ENCODE measurements at places on chromosomes 5 and 9.

- DNase-seq: no peak
These were observed 23.8 kb upstream of the COL5A1 start for GRCh38 chr9:134617836-134618162.

- DNase-seq: no peak
These were observed 7.4 kb upstream of the DAPK1 start for GRCh38 chr9:87490225-87490624.

DNA sequence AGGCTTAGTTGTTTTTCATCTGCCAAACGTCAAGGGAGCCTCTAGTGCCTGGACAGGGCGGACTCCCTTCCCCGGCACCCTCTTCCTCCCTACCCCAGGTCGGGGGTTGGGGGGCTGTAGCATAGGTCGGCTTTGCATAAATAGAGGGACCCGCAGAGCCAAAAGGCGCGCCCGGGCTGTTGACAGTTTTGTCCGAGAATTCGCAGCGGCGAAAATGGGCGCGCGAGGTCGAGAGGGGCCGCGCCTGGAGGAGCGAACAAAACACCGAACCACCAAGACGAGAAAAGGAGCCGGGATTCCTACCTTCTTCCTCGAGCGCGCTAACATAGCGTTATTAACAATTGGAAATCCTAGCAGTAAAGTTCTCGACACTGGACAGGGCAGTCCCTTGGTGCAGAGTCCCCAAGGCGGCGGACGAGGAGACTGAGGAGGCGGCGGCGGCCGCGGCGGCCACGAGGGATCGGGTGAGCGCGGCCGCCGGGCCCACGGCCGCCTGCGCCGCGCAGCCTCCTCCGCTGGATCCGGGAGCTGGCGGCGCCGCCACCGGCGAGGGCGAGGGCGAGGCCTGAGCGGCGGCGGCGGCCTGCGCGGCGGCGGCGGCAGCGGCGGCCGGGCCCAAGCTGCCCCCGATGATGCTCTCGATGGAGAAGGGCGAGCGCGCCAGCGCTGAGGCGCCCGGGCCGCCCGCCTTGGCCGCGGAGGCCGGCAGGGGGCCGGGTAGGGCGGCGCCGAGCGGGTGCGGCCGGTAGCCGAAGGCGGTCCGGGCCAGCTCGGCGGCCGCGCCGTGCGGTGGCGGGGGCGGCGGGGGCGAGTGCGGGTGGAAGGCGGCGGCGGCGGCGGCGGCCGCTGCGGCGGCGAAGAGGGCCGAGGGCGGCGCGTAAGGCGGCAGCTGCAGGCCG is 1.7 kb downstream of the FOXD1 start:
- no peak for DNase-seq

DNA sequence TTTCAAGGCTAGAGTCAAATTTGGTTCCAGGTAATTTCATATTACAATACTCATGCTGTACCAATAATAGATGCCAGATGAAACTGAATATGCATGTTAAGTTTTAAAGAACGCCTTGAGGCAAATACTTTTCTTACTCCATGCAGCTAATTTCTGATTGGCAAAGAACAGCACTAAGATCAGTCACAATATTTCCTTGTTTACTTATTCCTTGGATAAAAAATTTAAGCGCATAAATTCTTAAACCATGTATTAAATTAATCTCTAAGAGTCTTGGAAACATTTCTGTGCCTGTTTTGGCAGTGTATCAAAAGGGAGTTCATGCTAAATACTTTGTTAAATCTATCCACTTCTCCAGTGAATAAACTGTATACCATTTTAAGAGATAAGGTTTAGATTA is 173.5 kb downstream of the SLC12A2 start:
- DNase-seq: no peak

GRCh38 chr9:115590011-115590410 is 472.1 kb upstream of the TNC start:
- DNase-seq: no peak

GRCh38 chr9:30235068-30235467 is 2149.4 kb upstream of the ACO1 start:
- DNase-seq: no peak

- no peak for DNase-seq
These were observed 923 bp upstream of the ZBTB5 start for GRCh38 chr9:37466037-37466709.

GRCh38 chr9:92774274-92774673 is 9.6 kb upstream of the BICD2 start:
- no peak for DNase-seq
